ENCODE measurements at places on chromosomes 7 and 10.

- DNase-seq: no peak
Observed at GRCh38 chr10:86267286-86268195, 99.1 kb downstream of the GRID1 start.

- DNase-seq: no peak
Observed at GRCh38 chr10:131102147-131102546, 209.4 kb downstream of the TCERG1L start.

DNA sequence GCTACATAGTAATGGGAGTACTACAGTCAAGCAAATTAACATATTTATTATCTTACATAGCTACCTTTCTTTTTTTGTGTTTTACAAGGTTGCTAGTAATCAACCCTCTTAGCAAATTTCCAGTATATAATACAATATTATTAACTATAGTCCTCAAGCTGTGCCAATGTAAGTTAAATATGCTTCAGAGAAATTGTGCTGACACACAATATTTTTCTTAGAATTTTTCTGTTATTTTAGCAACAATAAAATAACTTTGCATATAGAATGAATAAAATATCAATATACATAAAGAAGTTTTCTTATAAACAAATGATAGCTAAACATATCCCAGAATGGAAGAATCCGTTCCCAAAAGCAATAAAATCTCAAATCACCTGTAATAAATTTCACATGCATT lies 1605.1 kb downstream of the REEP3 start:
- DNase-seq: no peak

- DNase-seq: no peak
Observed at GRCh38 chr10:108980869-108981268, 942.4 kb downstream of the XPNPEP1 start.
